ENCODE measurements at places on chromosomes 11 and 22. TPM values are rescaled to one million over a fixed set of nuclear protein-coding genes. Genes with fewer than 3 reads are reported as not detected.

The P2RY6 gene
- polyA plus RNA-seq = not detected

The APOBEC3B gene
- not detected for polyA plus RNA-seq

The TYR gene
- not detected for polyA plus RNA-seq

The RAPSN gene
- not detected for polyA plus RNA-seq

The TRPM5 gene
- not detected for polyA plus RNA-seq

The MS4A3 gene
- not detected for polyA plus RNA-seq

The CHRM1 gene
- not detected for polyA plus RNA-seq

The BDNF gene
- polyA plus RNA-seq = not detected

The SLC22A6 gene
- not detected for polyA plus RNA-seq

The LRRC4C gene
- 24.3 TPM for polyA plus RNA-seq

The RIMBP3B gene
- polyA plus RNA-seq = 0.26 TPM

The TTC17 gene
- 133 TPM for polyA plus RNA-seq

The TRIM22 gene
- 10.2 TPM for polyA plus RNA-seq

The IPO7 gene
- polyA plus RNA-seq = 56.3 TPM
